ENCODE measurements at places on chromosomes 7 and 10. TPM values are rescaled to one million over a fixed set of nuclear protein-coding genes. Genes with fewer than 3 reads are reported as not detected.
A peak's percentile ranks its signal among the peaks of the same experiment; 100 is the strongest.

NEURL1 gene
- 1.8 TPM for total RNA-seq

- H3K27me3 ChIP-seq = peaks cover 5% of the 10 kb centered on the region
- H3K36me3 ChIP-seq = peaks cover 4% of the 10 kb centered on the region
- DNase-seq = no peak
- no peak overlapping the region for H3K27ac ChIP-seq
Measured at GRCh38 chr10:26857991-26858706, 2.6 kb downstream of the ABI1 start.

- peaks cover 11% of the 10 kb centered on the region for H3K27me3 ChIP-seq
- DNase-seq = no peak
- peaks cover 4% of the 10 kb centered on the region for H3K4me1 ChIP-seq
- no peaks in the 10 kb centered on the region for H3K36me3 ChIP-seq
- no peak overlapping the region for H3K27ac ChIP-seq
Measured at GRCh38 chr10:131196176-131196885, 115.2 kb downstream of the TCERG1L start.

DNA sequence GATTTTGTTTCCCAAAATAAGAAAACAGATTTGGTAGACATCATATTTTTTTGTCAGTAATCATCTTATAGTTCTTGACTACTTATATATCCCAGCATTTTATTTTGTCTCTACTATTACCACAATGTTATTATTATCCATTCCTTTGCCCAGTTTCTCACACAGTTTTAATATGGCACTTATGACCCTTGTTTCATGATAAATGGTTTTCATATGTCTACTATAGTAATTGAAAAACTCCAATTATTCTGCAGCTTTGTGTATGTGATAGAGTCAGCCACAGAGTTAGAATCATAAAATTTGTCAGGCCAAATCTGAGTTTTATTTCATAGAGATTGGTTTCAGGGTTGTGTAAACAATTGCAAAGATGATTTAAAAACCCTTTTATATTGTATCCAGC is 203.9 kb downstream of the MALRD1 start:
- no peak overlapping the region for H3K27ac ChIP-seq
- no peak for DNase-seq
- no peaks in the 10 kb centered on the region for H3K27me3 ChIP-seq
- H3K4me1 ChIP-seq = no peaks in the 10 kb centered on the region

AKR1D1 gene
- total RNA-seq = not detected

DNA sequence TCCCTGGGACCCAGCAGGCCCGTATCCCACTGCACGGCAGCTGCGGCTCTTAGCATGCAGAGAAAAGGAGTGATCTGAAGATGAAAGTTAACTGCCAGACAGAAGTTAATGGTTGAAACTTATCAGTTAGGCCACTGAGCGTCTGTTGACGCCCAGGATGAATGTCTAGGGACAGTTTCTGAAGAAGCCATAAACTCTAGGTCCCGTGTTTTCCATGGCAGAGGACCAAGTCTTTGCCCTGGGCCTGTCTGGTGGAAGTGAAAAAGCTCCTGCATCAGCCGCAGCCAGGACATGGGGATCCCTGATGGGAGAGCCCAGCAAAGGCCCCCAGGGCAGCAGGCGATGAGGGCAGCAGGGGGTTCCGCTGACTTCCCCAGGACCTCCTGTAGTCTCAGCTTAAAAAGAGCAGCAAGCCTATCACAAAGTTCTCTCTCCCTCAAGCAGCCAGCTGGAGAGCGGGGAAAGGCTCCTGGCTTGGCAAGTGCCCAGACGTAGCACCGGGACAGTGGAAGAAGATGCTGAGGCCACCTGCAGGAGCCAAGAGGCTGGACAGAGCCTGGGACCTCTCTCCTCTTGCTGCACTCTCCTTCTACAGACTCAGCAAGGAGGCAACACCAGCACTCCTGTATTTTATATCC is 79.6 kb downstream of the TNS3 start:
- no peak overlapping the region for H3K27ac ChIP-seq
- no peaks in the 10 kb centered on the region for H3K36me3 ChIP-seq
- no peak for DNase-seq
- no peaks in the 10 kb centered on the region for H3K27me3 ChIP-seq
- H3K4me1 ChIP-seq = peaks cover 83% of the 10 kb centered on the region
- H3K4me3 ChIP-seq = no peak overlapping the region

TRIM50 gene
- total RNA-seq = not detected

CNPY1 gene
- total RNA-seq = 2.4 TPM

NOLC1 gene
- 111 TPM for total RNA-seq

- H3K36me3 ChIP-seq = no peaks in the 10 kb centered on the region
- peaks cover 26% of the 10 kb centered on the region for H3K27me3 ChIP-seq
- peak overlapping the region; percentile 15 for H3K4me3 ChIP-seq
- H3K4me1 ChIP-seq = peaks cover 44% of the 10 kb centered on the region
- no peak overlapping the region for H3K27ac ChIP-seq
Measured at GRCh38 chr7:159027789-159028507, 116.7 kb downstream of the VIPR2 start.

DNA sequence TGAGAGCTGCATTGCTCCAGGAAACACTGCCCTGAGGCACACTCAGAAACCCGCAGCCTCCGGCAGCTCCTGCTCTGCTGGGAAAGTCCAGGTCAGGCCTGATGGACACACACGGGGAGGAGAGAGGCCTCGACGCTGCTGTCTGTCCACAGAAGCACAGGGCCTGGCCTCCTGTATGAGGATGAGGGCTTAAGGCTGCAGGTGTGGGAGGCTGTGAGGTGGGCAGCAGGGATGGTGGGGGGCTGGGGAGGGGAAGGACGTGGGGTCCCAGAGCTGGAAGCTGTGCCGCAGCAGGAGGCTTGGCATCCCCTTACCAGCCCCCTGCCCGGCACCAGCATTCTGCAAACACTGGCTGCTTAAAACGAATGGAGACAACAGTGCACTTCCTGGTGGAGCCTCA is 186.2 kb downstream of the DNAJB6 start:
- H3K4me3 ChIP-seq = no peak overlapping the region
- no peak for DNase-seq
- H3K27ac ChIP-seq = no peak overlapping the region
- peaks cover 26% of the 10 kb centered on the region for H3K4me1 ChIP-seq
- H3K36me3 ChIP-seq = no peaks in the 10 kb centered on the region

HOXA7 gene
- total RNA-seq = 8.8 TPM

- peaks cover 17% of the 10 kb centered on the region for H3K4me1 ChIP-seq
- no peak for DNase-seq
- no peaks in the 10 kb centered on the region for H3K36me3 ChIP-seq
- H3K27me3 ChIP-seq = no peaks in the 10 kb centered on the region
Measured at GRCh38 chr10:119305860-119306513, 98.6 kb downstream of the GRK5 start.

- no peak for DNase-seq
- H3K36me3 ChIP-seq = no peaks in the 10 kb centered on the region
- H3K27me3 ChIP-seq = no peaks in the 10 kb centered on the region
- H3K4me3 ChIP-seq = no peak overlapping the region
Measured at GRCh38 chr7:78172267-78172757, 373.7 kb downstream of the PHTF2 start.

GIMAP4 gene
- total RNA-seq = not detected

Data from neural crest cell (in vitro differentiated cells).